Karpas-422 (cell line): ENCODE measurements at places on chromosomes 2 and 18.

DNA sequence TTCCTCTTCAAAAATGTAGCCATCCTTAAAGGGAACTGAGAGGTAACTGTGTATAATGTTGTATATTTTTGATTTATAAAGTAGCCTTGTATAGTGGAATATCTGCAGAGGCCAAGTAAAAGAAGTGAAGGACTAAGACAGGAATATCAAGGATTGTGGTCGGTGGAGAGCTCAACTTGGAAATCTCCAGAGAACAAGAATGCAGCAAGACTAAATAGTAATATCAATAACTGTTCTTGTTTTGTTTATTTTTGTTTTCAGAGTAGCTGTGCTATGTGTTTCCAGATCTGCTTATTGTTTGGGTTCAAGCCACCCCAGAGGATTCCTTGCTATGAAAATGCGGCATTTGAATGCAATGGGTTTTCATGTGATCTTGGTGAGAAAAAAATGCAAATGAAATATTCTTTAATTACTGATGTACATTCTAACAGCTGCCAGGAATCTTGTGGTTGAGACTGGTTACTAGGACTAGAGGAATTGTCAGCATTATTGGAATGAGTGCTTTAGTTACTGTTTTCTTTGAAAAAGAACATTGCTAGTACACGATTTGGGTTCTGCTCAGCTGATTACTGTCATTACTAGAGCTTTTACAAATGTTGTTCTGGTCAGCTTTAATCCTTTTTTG is 25.0 kb downstream of the FASTKD2 start:
- no peak overlapping the region for H3K4me3 ChIP-seq
- H3K27me3 ChIP-seq, result no peaks in the 10 kb centered on the region
- no peak for DNase-seq
- peaks cover 58% of the 10 kb centered on the region; the same call in 1 of the 2 replicates for H3K36me3 ChIP-seq
- peaks cover 4% of the 10 kb centered on the region; the same call in 1 of the 2 replicates for H3K4me1 ChIP-seq
- no peak overlapping the region for H3K27ac ChIP-seq

DNA sequence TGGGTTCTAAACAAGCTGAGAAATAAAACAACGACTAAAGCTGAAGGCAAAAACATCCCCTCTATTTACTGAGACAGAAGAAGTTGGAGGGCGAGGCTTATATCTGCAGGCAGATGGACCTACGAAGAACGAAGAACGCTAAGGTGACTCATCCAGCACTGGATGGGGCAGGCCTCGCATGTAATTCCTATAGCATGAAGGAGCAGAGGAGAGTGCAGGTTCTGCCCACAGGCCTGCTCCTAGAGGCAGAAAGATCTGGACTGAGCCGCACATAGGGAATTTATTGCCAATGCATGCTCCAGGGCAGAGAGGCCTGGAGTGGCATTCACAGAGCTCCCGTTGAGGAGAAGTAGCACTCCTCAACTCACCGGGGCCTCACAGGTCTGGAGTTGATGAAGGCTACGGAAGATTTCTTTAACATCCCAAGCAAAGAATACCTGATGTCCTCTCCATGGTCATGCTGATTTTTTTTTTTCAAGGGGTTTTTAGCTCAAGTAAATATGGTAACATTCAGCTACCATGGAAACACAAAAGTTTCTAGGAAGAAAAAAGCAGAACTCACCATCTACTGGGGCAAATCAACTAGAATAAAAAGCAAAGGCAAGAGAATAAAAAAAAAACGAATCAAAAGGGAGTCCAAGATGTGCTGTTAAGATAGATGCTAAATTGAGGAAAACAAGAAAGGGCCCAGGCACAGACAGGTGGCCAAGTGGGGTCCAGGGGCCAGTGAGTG is 10.4 kb upstream of the METTL21A start:
- no peaks in the 10 kb centered on the region for H3K27me3 ChIP-seq
- no peak for DNase-seq
- no peaks in the 10 kb centered on the region for H3K4me1 ChIP-seq
- no peaks in the 10 kb centered on the region for H3K36me3 ChIP-seq

GRCh38 chr2:46366668-46367052 is 69.5 kb downstream of the EPAS1 start:
- H3K27me3 ChIP-seq, result no peaks in the 10 kb centered on the region
- no peak overlapping the region for H3K4me3 ChIP-seq
- H3K36me3 ChIP-seq, result no peaks in the 10 kb centered on the region
- no peaks in the 10 kb centered on the region for H3K4me1 ChIP-seq
- no peak overlapping the region for H3K27ac ChIP-seq

DNA sequence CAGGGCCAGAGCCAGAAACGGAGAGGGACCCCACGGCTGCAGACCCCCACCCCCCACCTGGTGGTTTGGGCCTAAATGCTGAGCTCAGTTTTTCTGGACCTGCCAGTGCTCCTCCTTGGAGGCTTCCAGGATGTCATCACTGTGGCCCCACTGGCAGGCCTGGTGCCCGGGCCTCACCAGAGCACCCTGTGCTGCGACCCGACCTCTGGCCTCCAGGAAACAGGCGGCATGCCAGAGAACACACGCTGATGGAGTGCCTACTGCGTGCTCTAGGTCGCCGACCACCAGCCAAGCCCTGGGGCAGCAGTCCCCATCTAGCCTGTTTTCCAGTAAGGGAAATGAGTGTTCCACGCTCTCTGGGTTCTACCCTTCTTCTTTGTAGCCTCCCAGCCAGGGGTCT is 33.8 kb downstream of the HS6ST1 start:
- H3K27me3 ChIP-seq, result no peaks in the 10 kb centered on the region
- H3K36me3 ChIP-seq, result no peaks in the 10 kb centered on the region
- H3K4me3 ChIP-seq, result no peak overlapping the region
- H3K4me1 ChIP-seq, result peaks cover 6% of the 10 kb centered on the region

DNA sequence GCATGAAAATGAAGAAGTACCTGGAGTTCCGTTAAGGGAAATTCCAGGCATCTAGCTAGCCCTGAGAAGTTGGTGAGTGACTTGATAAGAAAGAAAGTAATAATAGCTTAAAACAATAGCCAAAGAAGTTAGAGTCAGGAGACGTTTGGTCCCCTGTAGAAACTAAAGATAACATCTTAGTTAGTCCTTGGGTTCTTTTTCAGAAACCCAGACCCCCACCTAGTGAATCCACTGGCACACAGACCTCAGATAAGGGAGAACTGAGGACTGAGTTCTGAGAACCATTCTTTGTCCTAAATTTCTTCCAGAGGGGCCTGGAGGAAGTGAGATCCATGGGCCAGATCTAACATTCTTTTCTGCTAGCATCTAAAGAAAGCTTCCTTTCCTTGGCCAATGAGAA is 335.4 kb downstream of the SLC4A3 start:
- H3K27ac ChIP-seq, result no peak overlapping the region
- no peaks in the 10 kb centered on the region for H3K36me3 ChIP-seq
- H3K4me1 ChIP-seq, result no peaks in the 10 kb centered on the region
- no peak overlapping the region for H3K4me3 ChIP-seq

- no peaks in the 10 kb centered on the region for H3K36me3 ChIP-seq
- no peak overlapping the region for H3K4me3 ChIP-seq
- no peaks in the 10 kb centered on the region for H3K4me1 ChIP-seq
- DNase-seq, result no peak
- H3K27ac ChIP-seq, result no peak overlapping the region
Measured at GRCh38 chr18:2173486-2173885, 397.8 kb downstream of the METTL4 start.

DNA sequence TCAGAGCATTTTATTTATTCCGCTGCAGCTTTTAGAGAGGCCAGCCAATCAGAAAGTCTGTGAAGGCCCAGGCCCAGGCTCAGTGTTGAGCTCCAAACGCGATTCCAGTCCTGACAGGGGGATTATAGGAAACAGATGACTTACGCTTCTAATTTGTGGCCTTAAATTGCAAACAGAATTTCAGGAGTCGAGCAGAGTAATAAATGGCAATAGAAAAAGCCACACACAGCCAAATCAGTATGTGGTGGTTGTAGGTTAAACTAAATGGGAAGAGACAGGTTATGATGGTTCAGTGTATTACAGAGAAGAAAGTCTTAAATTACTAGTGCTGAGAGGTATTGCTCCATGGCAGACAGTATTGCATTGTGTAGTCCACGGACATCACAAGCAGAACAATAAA is 131.0 kb upstream of the ZEB2 start:
- no peak overlapping the region for H3K27ac ChIP-seq
- no peak overlapping the region for H3K4me3 ChIP-seq
- DNase-seq, result no peak
- no peaks in the 10 kb centered on the region for H3K36me3 ChIP-seq

DNA sequence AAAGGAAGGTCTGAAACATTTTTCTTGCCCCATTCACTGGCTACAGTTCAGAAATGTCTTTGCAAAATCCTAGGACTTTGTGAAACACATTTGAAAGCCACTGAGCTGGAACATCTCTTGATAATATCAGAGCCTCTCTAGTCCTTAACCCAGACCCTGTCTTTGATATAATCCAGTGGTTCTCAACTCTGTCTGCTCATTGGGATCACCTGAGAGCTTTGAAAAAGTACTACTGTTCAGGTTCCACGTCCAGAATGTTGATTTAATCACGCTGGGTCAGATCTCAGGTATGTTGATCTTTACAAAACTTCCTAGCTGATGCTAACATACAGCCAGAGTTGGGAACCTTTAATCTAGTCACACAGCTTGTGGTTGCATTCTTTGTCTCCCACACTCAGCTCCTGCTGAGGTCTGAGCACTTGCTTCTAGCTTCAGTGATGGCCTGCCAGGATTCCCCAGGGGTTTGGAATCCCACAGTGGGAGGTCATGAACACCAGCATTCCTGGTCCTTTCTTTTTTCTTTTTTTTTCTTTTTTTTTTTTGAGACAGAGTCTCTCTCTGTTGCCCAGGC is 262.7 kb downstream of the SETBP1 start:
- no peak overlapping the region for H3K27ac ChIP-seq
- no peaks in the 10 kb centered on the region for H3K27me3 ChIP-seq
- no peaks in the 10 kb centered on the region for H3K4me1 ChIP-seq
- H3K4me3 ChIP-seq, result no peak overlapping the region
- no peaks in the 10 kb centered on the region for H3K36me3 ChIP-seq

GRCh38 chr18:73006331-73006730 is 138.5 kb upstream of the NETO1 start:
- no peak overlapping the region for H3K4me3 ChIP-seq
- no peaks in the 10 kb centered on the region for H3K27me3 ChIP-seq
- DNase-seq, result no peak
- H3K27ac ChIP-seq, result no peak overlapping the region
- H3K4me1 ChIP-seq, result no peaks in the 10 kb centered on the region
- no peaks in the 10 kb centered on the region for H3K36me3 ChIP-seq

DNA sequence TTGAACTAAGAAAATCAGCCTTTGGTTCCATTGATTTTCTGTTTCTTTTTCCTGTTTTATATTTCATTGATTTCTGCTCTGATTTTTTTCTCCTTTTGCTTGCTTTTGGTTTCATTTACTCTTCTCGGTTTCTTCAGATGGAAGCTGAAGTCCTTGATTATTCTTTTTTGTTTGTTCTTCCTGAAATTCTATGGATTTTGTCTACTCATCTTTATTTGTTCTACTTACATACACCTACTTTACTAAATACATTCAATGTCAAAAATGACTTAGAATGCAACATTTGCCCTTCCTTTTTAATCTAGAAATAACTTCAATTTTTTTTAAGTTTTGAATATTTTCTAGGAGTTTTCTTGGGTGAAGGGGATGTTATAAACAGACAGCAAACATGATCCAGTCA is 612.5 kb downstream of the METTL4 start:
- no peak overlapping the region for H3K27ac ChIP-seq
- H3K27me3 ChIP-seq, result no peaks in the 10 kb centered on the region
- DNase-seq, result no peak
- H3K36me3 ChIP-seq, result no peaks in the 10 kb centered on the region

GRCh38 chr2:207227062-207227748 is 61.5 kb upstream of the KLF7 start:
- no peak overlapping the region for H3K27ac ChIP-seq

- peaks cover 3% of the 10 kb centered on the region; the same call in 1 of the 2 replicates for H3K27me3 ChIP-seq
- no peak overlapping the region for H3K27ac ChIP-seq
- no peak overlapping the region for H3K4me3 ChIP-seq
- no peaks in the 10 kb centered on the region for H3K36me3 ChIP-seq
- H3K4me1 ChIP-seq, result peaks cover 30% of the 10 kb centered on the region
- no peak for DNase-seq
Measured at GRCh38 chr2:40287195-40287594, 164.7 kb downstream of the SLC8A1 start.

DNA sequence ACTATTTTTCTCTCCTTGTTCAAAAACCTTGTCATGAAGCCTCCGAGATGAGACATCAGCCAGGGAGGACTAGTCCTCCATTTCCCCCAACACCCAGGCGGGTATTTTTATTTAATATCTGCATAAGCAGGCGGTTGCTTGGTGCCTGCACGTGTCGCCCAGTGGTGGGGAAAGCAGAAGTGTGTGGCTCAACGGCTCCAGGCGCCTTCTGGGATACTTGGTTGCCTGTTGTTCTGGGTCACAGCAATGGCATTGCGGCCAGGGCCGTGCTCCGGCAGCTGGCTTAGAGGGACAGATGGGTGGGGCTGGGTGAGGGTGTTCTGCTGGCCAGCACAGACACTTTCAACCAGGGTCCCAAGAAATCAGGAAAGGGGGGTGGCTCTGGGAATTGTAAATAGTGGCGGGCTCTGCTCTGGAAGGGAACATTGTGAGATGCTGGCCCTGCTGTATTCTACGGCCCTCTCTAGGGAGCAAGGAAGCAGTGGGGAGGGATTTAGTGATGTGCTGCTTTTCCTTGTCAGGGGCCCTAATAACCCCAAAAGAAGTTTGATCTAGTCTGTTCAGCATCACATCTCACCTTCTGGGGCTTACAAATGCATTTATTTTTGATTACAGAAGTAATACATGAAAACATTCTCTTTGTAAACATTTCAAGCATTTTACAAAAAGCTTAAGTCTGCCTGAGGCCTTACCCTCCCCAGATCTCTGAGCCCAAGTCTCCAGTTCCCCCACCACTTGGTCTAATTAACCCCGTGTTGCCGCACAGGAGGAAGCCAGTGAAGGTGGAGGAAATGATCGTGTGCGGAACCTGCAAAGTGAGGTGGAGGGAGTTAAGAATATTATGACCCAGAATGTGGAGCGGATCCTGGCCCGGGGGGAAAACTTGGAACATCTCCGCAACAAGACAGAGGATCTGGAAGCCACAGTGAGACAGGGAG is 1.1 kb downstream of the VAMP8 start:
- DNase-seq, result peak; percentile 90
- H3K36me3 ChIP-seq, result peaks cover 5% of the 10 kb centered on the region; the same call in 1 of the 2 replicates
- H3K27me3 ChIP-seq, result no peaks in the 10 kb centered on the region
- H3K27ac ChIP-seq, result peak overlapping the region; percentile 43
- H3K4me3 ChIP-seq, result peak overlapping the region; percentile 75
- H3K4me1 ChIP-seq, result peaks cover 28% of the 10 kb centered on the region
